ENCODE measurements at places on chromosomes 2 and 18.

- DNase-seq = no peak
Measured at GRCh38 chr2:30185178-30185577, 38.4 kb downstream of the YPEL5 start.

DNA sequence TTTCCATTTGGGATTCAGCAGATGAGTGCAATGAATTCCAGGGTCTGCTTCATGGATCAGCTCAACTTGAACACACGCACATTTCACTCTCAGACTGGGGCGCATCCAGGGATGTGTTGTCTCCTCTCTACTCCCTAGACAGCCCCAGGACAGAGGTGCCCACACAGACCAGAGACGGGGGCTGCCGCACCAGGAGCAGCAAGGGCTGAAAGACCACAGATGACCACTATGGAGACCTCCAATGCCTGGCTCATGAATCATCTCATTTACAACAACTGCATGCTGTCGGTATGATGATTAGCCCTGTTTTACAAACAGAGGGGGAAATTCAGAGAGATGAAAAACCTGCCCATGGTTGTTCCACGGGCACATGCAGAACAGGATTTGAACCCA lies 63.1 kb downstream of the CYP26B1 start:
- no peak for DNase-seq

DNA sequence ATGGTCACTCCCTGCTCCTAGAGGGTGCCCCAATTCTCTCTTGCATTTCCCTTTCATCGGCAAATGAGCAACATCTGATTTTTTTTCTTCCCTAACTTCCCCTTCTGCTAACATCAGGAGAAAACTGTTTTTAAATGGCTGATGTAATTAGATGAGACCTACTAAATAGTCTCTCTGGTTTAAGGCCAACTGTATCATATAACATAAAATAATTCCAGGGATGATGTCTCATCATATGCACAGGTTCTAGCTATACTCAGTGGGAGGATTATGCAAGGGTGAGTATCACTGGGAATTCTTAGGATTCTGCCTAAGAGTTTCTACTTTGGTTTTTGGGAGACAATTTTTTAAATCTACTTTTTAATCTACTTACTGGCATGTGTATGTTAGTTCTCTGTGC lies 193.4 kb downstream of the PARD3B start:
- DNase-seq = no peak

DNA sequence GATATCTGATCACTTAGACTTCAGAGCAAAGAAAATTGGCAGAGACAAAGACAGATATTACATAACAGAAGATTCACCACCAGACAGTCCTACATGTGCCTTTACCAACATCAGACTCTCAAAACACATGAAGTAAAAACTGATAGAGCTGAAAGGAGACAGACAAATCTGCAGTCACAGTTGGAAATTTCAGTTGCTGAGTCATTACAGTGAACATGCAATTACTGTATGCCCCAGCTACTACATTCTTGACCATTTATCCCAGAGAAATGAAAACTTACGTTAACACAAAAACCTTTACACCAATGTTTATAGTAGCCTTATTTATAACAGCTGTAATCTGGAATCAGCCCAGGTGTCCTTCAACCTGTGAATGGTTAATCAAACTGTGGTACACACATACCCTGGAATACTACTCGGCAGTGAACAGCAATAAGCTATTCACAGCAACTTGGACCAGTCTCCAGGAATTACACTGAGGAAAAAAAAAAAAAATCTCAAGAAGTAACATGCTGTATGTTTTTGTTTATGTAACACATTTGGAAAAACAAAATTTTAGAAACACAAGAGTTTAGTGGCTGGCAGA lies 7.5 kb upstream of the SCLY start:
- DNase-seq = no peak

- DNase-seq = no peak
Measured at GRCh38 chr18:37937287-37937686, 371.7 kb upstream of the CELF4 start.

DNA sequence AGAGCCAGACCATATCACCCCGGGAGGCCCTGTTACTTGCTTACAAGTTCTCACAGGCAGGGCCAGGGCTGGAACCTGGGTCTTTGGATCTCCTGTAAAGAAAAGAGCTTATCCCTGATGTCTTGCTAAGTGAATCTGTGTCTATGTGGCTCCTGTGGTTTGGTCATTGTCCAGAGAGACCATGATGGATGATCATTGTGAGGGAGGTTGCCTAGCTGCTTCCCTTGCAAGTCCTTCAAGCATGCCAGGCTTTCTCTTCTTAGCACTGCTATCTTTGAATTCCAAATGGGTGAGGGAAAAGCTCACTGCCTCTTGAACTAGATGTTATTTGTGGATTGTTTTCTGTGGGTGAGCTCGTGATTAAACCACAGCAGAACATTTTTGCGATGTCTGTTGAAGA lies 151.6 kb downstream of the FSHR start:
- no peak for DNase-seq

DNA sequence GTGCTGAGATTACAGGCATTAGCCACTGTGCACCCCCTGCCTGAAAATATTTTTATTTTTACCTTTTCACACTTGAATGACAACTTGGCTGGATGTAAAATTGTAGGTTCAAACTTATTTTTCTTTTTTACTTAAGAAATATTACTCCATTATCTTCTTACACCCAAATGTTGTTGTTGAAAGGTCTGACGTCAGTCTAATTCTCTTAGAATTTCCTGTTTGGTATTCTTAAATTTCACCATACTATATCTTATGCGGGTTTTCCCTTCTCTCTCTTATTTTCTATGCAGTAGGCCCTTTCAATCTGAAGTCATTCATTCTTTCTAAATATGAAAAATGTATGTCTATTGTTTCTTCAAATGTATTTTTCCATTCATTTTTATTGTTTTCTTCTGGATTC lies 29.1 kb upstream of the RAB11FIP5 start:
- DNase-seq = no peak

- peak; percentile 35 for DNase-seq
Measured at GRCh38 chr2:239824046-239824694, 201.0 kb downstream of the NDUFA10 start.

- no peak for DNase-seq
Measured at GRCh38 chr18:73666772-73667171, 480.9 kb downstream of the FBXO15 start.

Measured in urinary bladder (tissue), 4 donors.